ENCODE measurements at places on chromosomes 4 and X.

GRCh38 chrX:30270639-30271038, 23.7 kb downstream of the MAGEB1 start:
- DNase-seq = no peak

DNA sequence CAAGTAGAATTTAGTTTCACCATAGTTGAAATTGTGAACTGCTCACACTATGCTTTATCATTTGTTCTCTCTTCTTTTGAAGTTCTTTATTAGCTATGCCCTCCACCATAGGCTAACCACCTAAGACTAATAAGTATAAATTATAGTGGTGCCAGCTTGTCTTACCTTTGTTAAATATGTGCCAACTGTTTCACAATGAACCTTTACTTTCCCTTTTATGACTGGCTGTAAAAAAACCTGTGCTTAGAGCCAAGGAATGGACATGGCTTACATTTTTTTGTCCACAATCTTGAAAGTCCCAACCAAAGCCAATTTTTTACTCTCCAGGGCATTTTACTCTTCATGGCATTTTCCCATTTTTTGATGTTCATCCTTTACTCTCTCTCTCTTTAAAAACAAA, 123.5 kb upstream of the LEF1 start:
- DNase-seq = no peak

- DNase-seq = no peak
These were observed 87.0 kb downstream of the GABRB1 start for GRCh38 chr4:47118192-47118929.

GRCh38 chr4:184395971-184396391, 78.4 kb downstream of the IRF2 start:
- no peak for DNase-seq

DNA sequence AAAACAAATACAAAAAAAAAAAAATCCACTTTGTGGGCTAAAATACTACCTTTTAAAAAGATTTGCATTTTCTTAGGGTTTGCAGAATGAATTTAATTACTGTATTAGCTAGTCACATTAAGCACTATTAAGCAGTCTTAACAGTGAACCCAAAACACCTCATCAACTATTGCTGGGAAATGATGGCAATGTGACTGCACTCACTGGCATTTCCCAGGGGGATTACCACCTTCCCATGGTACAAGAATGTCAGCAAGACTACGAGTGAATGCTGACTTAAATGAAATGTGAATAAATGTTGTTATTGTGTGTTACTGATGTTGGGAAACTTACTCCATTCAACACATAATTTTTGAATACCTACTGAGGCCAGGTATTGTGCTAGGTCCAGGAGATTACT, 10.0 kb upstream of the SLC9B2 start:
- no peak for DNase-seq

- no peak for DNase-seq
These were observed 85.4 kb downstream of the PDE5A start for GRCh38 chr4:119543187-119543586.

All from activated naive CD8-positive, alpha-beta T cell treated with anti-CD3 and anti-CD28 coated beads for 36 hours (primary cell).